Prostate gland (tissue), 2 donors: ENCODE measurements at places on chromosomes 16 and 17.

DNA sequence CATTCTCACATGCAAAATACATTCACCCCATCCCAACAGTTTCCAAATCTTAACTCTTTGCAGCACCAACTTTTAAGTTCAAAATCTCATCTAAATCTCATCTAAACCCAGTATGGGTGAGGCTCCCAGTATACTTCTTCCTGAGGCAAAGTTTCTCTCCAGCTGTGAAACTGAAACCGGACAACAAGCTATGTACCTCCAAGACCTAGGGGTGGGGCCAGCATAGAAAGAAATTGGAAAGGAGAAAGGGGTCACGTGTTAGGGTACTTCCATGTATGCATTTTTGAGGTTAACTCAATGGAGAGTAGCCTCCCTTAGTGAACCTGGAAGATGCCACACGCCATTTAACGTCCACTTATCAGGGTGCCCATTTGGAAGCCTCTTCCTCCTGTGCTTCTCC is 23.9 kb upstream of the LRRC75A start:
- no peak for DNase-seq

DNA sequence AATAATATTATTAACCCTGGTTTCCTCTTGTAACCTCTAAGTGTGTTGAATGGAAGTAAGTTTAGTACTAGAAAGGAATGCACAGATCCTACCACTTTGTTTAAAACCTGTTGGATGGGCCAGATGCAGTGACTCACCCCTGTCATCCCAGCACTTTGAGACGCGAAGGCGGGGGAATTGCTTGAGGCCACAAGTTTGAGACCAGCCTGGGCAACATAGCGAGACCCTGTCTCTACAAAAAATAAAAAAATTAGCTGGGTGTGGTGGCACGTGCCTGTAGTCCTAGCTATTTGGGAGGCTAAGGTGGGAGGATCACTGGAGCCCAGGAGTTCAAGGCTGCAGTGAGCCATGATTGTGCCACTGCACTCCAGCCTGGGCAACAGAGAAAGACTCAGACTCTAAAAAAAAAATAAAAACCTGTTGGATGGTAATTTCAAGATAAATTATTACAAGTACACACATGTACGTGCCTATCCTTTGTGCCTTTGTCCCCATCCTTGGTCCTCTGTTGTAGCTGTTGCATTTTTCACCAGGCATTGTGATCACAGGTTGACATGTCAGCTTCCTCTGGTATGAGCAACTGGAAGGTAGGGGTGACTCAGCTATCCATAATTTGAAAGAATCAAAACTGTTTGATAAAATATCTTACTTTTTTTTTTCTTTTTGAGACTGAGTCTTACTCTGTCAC is 30.7 kb upstream of the METTL9 start:
- DNase-seq = no peak

DNA sequence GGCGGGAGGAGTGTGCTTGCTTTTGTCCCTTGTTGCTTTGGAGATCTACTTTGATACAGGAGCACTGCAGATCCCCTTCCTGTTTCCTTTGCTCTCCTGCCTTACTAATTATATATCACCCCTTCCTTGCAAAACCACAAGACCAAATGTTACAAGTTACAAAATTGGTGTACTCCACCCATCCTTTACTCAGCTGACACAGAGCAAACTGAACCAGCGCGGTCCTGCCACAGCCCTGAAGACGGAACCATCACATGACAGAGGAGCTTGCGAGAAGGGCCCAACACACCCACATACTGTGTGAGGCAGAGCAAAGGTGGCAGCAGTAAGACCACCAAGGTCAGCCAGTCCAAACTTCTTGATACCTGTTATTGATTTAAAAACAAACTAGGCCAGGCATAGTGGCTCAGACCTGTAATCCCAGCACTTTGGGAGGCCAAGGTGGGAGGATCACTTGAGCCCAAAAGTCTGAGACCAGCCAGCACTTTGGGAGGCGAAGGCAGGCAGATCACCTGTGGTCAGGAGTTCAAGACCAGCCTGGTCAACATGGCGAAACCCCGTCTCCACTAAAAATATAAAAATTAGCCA is 33.2 kb downstream of the CYTH1 start:
- DNase-seq = peak; percentile 41

GRCh38 chr17:82029990-82030469 is 1.4 kb upstream of the RAC3 start:
- DNase-seq = no peak

- DNase-seq = peak; percentile 97
Measured at GRCh38 chr16:3023669-3024478, at the start of the genes HCFC1R1 and THOC6. Gene HCFC1R1 (minus strand): TSS chr16:3023942. CDS start chr16:3023941, 1 bp downstream. Gene THOC6 (plus strand): TSS chr16:3024035. CDS start chr16:3024327, 292 bp downstream.

DNA sequence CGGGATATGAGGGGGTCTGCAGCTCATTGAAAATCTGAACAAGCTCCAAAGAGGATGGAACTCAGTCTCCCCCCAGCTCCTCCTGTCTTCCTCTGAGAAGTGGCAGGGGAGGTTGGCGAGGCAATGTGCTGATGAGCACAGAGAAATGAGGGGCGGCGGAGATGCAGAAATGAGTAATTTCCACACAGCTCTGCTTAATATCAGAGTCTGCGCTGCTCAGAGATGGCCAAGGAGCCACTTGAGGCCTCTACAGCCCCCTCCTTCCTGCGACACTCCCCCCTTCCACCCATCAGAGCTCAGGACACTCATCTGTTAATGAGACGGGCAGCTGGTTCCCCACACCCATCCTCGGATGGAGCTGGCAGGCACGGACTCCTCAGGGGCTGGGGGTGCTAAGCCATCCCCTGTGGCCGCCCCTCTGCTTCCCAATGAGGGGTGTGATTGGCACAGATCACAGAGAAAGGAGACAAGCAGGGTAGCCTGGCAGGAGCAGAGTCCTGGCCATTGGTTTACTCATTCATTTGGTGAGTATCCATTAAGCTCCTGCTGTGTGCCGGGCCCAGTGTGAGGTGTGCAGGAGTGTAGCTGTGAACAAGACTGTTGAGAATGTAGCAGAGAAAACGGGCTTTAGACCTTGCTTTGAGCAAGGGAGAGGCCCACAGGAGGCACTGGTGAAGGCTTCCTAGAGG is 12.7 kb upstream of the CRHR1 start:
- no peak for DNase-seq

DNA sequence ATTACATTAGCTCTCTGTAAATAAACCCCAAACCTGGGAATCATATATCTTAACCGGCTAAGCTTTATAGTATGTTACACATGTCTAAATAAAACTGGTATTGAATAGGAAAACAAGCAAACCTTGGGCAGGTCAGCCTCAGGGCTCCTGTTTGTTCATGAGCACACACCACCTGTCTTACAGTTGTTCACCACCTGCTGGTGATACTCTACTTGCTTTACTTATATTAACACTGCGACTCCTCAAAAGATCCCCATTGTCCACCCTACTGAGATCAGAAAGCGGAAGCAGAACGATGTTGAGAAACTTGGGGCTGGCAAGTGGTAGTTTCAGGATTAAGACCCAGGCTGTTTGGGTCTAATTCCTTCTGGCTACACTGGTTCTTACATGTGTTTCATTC is 16.4 kb downstream of the CDH13 start:
- DNase-seq = no peak

- peak; percentile 50 for DNase-seq
Measured at GRCh38 chr16:80526418-80527061, 14.3 kb upstream of the DYNLRB2 start.

GRCh38 chr17:78525511-78526160 is 51.6 kb downstream of the DNAH17 start:
- DNase-seq = no peak

- no peak for DNase-seq
Measured at GRCh38 chr16:57299009-57299718, 14.7 kb upstream of the PLLP start.

DNA sequence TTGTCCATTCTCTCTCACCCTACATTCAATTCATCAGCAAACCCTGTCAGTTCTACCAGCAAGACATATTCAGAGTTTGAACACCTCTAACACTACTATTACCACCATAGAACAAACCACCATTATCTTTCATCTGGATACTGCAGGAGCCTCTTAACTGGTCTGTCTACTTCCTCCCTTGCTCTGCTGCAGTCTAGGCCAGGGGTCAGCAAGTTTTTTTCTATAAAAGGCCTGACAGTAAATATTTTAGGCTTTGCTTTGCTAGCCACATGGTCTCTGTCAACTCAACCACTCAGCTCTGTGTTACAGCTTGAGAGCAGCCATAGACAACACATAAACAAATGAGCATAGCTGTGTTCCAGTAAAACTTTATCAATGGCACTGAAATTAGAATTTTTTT is 13.8 kb downstream of the KCTD19 start:
- no peak for DNase-seq

DNA sequence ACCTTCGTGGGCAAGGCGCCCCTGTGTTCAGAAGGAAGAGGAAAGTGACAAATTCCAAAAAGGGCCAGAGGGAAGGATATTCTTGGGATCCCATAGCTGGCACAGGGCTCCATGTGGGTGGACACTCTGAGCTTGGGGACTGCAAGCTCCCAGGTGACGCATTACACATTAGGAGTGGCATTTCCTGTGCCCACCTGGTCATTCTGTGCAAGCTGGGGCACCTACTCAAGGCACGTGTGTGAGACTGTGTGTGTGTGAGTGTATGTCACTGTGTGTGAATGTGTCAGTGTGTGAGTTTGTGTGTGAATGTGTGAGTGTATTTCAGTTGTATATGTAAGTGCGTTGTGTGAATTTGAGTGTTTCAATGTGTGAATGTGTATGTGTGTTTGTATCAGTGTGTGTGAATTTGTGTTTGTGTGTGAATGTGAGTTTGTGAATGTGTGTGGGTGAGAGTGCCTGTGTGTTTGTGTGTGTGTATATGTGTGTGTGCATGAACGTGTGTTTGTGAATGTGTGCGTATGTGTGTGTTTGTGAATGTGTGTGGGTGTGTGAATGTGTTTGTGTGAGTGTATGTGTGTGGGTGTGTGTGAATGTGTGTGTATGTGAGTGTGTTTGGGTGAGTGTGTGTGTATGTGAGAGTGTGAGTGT is 1.6 kb upstream of the CD300A start:
- no peak for DNase-seq

- DNase-seq = peak; percentile 72
Measured at GRCh38 chr16:57797526-57798266, 4.6 kb downstream of the KIFC3 start.

GRCh38 chr16:73549984-73550631 is 502.2 kb upstream of the ZFHX3 start:
- no peak for DNase-seq

DNA sequence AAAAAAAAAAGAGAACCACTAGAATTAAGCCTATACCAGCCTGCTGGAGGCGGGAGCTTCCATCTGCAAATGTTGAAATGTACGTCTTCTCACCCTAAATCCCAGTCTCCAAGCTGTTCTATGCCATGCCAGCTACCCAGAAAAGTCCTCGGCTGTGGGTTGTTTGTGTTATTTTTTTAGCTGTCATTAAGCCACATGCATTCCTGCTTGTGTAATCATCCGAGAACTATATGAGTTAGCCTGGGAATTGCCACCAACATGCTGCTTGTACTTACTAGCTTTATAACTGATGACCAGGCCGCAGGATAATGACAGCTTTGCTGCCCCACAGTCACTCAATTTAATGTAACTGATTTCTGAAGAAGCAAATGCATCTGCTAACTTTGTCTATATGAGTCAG is 313.9 kb upstream of the SALL1 start:
- DNase-seq = no peak

- no peak for DNase-seq
Measured at GRCh38 chr17:12107905-12108304, 87.2 kb downstream of the MAP2K4 start.

DNA sequence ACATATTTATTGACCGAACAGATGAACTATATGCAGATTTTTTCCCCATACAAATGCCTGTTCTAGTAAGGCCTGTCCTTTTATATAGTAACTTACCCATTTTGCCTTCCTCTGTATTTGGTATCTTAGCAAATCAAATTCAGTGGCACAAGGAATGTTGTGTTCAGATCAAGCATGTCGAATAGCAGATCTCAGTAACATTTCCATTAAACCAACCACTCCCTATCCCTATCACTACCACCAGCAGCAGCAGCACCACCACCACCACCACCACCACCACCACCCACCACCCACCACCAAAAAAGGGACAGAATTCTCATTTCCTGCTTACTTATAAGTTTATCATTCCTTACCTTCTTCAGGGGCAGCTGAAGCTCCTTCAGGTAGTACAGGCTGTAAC is 94.7 kb downstream of the TRIM37 start:
- no peak for DNase-seq

GRCh38 chr16:31327646-31328225 is 27.2 kb upstream of the ITGAX start:
- DNase-seq = no peak

GRCh38 chr16:67571981-67572431 is 9.7 kb downstream of the CTCF start:
- no peak for DNase-seq

DNA sequence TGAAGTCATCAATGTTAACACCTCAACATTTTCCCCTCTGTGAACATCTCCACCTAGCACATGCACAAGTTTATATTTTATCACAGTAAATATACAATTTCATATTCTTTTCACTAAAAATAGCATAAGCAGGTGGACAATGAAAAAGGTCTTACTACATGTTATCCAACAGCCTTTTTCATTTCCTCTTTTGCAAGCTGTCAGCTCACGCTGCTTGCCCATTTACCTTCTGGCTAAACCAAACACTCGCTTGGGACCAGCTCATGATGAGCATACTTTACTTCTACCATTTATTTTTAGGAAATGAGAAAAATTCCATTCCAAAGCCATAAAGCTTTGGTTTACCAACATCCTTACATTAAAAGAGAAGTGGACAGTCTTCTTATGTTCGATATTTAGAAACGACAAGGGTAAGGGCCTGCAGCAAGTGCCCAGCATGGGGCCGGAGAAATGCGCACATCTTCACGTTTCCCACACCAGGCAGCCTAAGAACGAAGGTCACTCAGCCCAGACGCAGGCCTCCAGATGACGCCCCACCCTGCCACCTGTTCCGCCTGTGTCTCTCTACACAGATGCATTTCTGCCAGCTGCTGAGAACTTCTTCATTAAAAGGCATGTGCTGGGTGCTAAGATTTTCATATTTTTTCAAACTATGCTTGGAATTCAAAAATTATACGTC is 13.9 kb downstream of the SNN start:
- DNase-seq = no peak

DNA sequence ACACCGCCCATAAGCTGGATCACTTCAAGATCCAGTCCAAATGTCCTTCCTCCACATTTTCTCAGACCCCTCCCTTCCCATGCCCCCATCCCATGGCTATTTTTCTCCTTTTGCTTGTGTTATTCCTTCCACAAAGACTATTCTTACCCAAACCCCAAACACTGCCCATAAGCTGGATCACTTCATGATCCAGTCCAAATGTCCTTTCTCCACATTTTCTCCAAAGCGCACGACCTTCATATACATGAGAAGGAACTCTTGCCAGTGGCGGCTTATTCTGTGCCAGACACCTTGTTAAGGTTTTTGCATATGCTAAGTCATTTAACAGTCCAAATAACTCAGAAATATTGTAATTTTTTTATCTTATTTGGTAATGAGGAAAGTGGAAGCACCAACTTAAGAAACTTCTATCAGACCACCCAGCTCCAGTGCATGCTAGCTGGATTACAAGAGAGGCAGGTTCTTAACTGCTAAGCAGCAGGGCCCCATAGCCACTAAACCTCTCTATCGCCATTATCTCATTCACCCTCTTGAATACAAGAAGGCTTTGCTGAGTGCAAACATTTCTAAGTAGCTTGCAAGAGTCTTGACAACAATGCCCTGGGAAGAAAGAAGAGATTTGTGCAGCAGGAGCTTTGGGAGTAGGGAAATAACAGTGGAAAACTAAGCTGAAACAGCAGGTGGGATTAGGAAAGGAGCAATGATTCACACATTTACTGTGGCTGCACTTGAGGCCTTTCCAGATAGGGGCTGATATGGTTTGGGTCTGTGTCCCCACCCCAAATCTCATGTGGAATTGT is 428.2 kb upstream of the MAF start:
- DNase-seq = no peak

- DNase-seq = no peak
Measured at GRCh38 chr17:51132964-51133319, 12.3 kb upstream of the SPAG9 start.
